ENCODE measurements at places on chromosomes 2 and 18. TPM values are rescaled to one million over a fixed set of nuclear protein-coding genes. Genes with fewer than 3 reads are reported as not detected.

The PAX8 gene
- 1,743 TPM for total RNA-seq

The SERPINB11 gene
- not detected for total RNA-seq

The IGFBP5 gene
- 914 TPM for total RNA-seq

DNA sequence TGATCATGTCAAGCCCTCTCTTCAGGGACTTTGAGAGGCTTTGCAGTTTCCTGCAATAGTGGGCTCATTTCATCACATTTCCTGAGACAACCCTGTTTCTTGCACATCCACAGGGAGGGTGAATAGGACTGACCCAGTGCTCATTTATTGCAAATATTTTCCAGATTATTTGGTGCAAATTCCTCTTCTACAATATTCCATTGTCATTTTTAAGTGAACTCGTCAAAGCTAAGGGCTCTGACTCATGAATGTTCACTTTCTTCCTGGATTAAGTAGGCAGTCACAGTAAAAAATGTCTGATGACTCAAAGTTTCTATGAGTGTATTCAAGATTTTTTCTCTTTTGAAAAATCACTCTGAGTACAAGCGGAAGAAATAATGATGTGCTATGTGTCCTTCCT is 225.5 kb upstream of the GALNT5 start:
- DNase-seq = no peak
- no peak overlapping the region for H3K27ac ChIP-seq
- no peaks in the 10 kb centered on the region for H3K27me3 ChIP-seq
- no peak overlapping the region for H3K4me3 ChIP-seq
- no peaks in the 10 kb centered on the region for H3K4me1 ChIP-seq
- no peaks in the 10 kb centered on the region for H3K36me3 ChIP-seq

DNA sequence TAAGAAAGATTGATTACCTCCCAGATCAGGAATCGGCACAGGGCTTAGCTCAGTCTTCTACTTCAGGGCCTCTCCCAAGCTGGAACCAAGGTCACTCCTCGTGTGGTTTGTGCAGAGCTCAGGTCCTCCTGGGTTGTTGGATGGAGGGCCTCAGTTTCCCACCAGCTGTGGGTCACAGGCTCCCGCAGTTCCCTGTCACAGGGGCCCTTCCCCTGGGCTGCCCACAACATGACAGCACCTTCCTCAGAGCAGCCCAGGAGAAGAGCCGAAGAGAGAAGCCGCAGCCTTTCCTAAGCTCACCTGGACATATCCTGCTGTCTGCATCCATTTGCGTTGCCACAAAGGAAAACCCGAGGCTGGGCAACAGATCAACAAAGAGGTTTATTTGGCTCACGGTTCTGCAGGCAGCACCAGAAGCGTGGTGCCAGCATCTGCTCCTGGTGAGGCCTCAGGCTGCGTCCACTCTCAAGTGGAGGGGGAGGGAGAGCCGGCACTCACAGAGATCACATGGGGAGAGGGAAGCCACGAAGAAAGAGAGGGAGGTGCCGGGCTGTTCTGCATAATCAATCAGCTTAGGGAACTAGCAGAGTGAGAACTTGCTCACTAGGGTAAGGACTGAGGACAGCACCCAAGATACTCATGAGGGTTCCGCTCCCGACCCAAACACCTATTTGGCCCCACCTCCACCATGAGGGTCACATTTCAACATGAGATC is 13.0 kb upstream of the ALLC start:
- H3K36me3 ChIP-seq = no peaks in the 10 kb centered on the region
- peaks cover 9% of the 10 kb centered on the region for H3K4me1 ChIP-seq
- no peak overlapping the region for H3K4me3 ChIP-seq
- H3K27me3 ChIP-seq = no peaks in the 10 kb centered on the region

DNA sequence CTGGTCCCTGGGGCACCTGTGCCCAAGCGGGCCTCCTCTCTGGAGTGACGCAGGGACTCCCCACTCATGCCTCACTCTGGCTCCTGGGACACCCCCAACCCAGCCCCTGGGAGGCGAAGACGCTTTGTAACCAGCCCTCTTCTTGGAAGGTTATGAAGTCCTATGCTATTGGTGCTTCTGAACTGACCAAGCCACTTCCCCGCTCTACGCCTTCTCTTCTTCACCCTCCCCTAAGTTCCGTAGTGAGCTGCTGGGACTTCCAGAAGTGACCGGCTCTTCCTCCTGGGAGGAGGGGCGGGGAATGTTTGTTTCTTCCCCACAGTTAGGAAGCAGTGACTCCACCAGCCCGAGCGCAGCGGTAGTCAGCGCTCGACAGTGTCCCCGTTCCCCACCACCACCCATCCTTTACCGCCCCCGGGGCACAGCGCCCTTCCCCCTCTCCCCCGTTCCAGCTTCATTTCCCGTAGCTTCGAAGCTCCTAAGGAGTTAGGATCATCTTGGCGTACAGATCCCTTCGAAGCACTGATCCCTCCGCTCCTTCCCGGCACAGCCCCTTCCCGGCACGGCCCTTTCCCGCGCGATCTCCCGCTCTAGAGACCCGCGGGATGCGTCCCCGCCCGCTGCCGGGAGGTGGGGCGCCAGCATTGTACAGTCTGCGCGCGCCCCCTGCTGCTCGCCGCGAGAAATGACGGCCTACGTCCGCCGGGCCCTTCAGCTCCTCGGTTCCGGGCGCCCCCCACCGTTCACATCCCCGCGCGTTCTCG is 25.3 kb upstream of the NOTO start:
- peaks cover 17% of the 10 kb centered on the region for H3K4me1 ChIP-seq
- peak overlapping the region; percentile 72 for H3K27ac ChIP-seq
- H3K27me3 ChIP-seq = no peaks in the 10 kb centered on the region
- no peaks in the 10 kb centered on the region for H3K36me3 ChIP-seq
- DNase-seq = peak; percentile 91

DNA sequence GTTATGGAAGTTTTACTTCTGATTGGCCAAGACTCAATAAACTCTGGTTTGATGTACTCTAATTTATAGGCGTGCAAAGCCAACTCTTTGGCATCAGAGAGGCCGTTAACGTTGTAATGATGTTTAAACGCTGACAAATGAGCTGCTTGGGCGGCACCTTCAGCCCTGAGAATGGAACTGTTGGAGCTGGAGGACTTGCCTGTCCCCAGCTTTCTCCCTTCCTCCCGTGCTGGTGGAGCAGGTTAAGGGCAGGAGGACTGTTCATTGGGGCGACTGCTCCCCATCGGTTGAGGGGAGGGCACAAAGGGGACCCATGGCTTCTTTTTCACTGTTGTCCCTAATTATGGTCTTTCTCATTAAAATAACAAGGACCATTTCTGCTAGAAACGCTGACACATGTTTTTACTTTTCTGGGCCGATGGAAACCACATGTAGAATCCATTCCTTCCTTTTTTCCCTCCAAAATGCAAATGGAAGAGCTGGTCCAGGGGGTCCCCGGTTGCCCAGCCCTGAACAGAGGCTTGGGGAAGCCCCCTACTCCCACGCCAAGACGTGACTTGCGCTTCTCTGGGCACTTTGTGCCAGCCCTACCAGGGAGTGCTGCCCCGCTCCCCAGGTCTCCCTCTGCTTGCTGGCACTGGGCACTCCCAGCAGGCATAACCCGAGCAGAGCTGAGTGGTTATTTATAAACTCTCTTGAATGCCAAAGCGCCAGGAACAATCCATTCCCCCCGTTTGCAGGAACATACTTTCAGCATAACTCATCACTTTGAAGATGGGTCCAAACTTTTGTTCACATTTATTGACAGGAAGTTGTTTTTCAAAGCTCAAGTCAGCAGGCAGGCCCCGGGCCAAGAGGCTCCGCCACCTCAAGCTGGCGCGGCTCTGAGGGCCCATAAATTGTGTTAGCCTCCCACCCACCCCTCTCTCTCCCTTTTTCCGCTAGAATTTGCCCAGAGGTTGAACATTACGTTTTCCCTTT is 170.1 kb downstream of the ASB1 start:
- H3K4me3 ChIP-seq = no peak overlapping the region
- peaks cover 23% of the 10 kb centered on the region for H3K4me1 ChIP-seq
- no peaks in the 10 kb centered on the region for H3K36me3 ChIP-seq
- no peaks in the 10 kb centered on the region for H3K27me3 ChIP-seq
- peak overlapping the region; percentile 79 for H3K27ac ChIP-seq
- DNase-seq = peak; percentile 86

DNA sequence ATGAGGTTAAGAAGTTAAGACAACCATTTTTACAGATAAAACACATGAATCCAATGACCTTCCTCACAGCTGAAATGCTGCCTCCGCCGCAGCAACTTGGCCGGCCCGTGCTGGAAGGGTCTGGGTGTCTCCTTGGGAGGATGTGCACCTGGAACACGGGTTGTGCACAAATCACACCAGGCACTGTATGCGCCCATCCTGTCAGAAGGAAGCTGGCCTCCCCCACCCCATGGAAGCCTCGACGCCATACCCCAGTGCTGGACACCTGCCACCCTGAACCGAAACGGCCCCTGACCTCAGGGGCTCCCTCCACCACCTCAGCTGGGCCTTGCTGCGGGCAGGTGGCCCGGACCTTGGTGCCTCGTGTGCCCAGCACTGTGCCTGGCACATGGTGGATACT is 111.8 kb downstream of the PXDN start:
- no peaks in the 10 kb centered on the region for H3K36me3 ChIP-seq
- H3K27ac ChIP-seq = no peak overlapping the region
- DNase-seq = no peak

DNA sequence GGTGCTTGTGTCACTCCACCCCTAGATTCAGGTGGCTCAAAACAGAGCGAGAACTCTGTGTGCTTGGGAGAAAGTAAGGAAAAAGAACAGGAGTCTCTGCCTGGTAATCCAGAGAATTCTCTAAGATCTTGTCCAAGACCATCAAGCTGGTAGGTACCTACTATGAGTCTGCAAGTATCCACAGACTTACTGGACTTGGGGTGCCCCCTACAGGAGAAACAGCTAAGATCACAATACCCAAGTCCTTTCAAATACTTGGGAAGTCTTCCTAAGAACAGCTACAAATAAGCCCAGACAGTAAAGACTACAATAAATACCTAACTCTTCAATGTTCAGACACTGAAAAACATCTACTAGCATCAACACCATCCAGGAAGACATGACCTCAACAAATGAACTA is 1143.6 kb upstream of the ACVR2A start:
- DNase-seq = no peak
- no peaks in the 10 kb centered on the region for H3K27me3 ChIP-seq
- H3K4me1 ChIP-seq = no peaks in the 10 kb centered on the region

DNA sequence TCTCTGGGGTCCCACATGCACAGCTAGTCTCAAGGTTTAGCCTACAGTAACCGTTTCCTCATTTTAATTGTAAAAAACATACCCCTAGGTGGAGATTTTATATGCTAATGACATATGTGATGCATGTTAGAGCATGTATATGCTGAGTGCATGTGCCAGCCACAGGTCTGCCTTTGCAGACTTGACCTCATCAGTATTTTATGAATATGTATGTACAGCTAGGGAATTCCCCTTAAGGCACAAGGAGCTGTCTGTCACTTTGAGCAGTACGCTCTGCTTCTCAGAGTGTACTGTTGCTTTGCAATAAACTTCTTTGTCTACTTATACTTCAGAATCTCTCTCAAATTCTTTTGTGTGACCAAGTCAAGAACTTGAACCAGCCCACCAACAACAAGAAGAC is 131.2 kb upstream of the ERBB4 start:
- H3K36me3 ChIP-seq = no peaks in the 10 kb centered on the region
- no peaks in the 10 kb centered on the region for H3K4me1 ChIP-seq
- H3K27me3 ChIP-seq = no peaks in the 10 kb centered on the region
- no peak for DNase-seq

- no peak overlapping the region for H3K4me3 ChIP-seq
- DNase-seq = no peak
- no peaks in the 10 kb centered on the region for H3K36me3 ChIP-seq
- H3K27me3 ChIP-seq = no peaks in the 10 kb centered on the region
Measured at GRCh38 chr2:1321321-1321720, 91.9 kb upstream of the TPO start.
